Omental fat pad (tissue), 4 donors: ENCODE measurements at places on chromosomes 4 and X.

- DNase-seq = no peak
Observed at GRCh38 chr4:187414716-187415115, 580.9 kb upstream of the ZFP42 start.

GRCh38 chrX:39595977-39596376, 501.8 kb downstream of the BCOR start:
- no peak for DNase-seq

DNA sequence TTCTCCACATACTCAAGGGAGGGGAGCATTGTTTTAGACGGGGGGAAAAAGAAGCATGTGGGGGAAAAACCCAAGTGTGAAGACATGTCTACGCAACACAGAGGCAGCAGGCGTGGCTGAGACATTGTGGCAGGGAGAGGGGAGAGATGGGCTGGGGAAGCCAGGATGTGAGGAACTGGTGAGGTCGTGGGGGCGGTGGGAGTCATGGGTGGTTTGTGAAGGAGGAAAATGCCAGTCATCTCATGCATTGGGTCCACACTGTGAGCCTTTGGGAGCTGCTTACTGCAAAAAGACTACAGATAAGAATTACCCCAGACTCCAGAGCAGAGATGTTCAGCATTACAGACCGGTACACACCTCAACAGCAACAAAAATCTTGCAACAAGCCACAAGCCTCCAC, 2.1 kb downstream of the JAKMIP1 start:
- DNase-seq = no peak

- DNase-seq = no peak
Observed at GRCh38 chr4:8724436-8725070, 132.0 kb downstream of the CPZ start.

- no peak for DNase-seq
Observed at GRCh38 chr4:22485737-22486136, 30.1 kb downstream of the ADGRA3 start.

DNA sequence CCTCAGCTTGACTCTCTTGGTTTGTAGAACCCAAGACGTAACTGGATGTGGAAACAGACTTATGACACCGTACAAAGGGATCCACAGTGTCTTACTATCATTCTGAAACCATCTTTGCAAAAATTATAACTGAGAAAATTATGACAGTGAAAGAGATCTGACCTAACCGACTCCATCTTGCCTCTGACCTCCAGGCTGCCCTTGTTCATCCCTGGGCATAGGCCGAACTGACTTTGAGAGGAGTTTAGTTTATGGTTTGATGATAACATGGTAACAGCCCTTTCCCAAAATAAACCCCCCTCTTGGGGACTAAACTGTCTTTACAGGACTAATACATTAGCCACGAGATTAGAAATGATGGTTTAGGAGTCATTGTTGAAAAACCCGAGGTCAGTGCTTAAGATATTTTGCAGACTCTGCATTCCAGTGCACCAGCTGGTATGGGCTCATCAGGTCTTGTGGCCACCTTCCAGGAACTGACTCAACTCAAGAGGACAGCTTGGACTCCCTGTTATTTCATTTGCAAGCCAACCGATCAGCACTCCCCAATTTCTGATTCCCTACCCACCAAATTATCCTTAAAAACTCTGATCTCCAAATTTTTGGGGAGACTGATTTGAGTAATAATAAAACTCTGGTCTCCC, 49.6 kb downstream of the CASP3 start:
- DNase-seq = no peak

DNA sequence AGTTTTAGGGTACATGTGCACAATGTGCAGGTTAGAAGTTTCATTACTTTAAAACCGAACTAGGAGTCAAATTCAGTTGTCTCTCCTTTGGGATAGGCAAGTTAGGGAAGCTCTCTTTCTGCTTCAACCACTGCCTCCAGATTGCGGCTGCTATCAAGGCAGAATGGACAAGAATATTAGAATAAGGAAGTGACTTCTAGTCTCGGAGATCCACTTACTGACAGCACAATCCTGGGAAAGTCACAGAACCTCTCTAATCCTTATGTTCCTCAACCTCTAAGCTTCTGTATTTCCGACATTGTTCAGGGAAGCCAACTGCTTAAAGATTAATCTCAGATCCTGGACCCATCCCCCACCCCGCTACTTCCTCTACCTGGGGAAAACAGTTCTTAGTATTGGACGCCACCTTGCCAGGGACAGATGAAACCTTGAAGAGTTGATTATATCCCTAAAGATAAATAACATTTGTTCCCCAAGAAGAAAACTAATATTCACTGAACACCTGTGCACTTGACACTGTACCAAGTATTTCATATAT, 2.1 kb downstream of the NUP62CL start:
- no peak for DNase-seq

DNA sequence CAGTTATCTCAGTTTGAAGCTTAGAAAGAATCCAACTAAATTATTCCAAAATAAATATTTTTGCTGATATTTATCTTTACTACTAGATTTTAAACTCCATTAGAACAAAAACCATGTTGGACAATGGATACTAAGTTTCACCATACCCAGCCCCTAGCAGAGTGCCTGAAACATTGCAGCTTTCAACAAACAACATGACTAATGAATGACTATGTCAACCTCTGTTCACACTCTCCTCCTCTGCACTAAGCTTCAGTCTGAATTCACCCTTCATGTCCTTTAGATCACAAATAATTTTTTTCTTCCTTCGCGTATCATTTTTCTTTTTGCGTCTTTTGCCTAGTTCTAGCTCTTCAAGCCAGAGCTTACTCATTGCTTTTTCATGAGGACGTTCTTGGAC, 315.2 kb downstream of the PCDH10 start:
- DNase-seq = no peak
